ENCODE measurements at places on chromosomes 5 and 9.
A peak's percentile ranks its signal among the peaks of the same experiment; 100 is the strongest.

DNA sequence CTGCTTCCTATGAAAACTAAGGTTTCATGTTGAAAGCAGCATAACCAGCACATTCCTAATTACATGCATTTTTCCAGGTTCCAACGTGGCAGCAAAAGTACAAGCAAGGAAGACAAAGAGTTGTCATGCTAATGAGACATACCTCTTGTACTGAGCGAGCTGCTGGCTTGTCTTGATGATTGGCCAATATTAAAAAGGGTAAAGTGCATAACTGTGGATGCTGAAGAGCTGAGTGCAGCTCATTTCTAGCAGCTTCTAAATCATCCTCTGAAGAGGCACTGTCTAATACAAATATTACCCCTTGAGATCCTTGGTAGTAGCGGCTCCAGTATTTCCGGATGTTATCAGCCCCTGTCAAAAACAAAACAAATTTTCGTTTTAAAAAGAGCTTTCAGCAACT is 197.3 kb downstream of the ARL15 start:
- no peak for DNase-seq

GRCh38 chr5:16502866-16503265 is 37.3 kb upstream of the ZNF622 start:
- no peak for DNase-seq

DNA sequence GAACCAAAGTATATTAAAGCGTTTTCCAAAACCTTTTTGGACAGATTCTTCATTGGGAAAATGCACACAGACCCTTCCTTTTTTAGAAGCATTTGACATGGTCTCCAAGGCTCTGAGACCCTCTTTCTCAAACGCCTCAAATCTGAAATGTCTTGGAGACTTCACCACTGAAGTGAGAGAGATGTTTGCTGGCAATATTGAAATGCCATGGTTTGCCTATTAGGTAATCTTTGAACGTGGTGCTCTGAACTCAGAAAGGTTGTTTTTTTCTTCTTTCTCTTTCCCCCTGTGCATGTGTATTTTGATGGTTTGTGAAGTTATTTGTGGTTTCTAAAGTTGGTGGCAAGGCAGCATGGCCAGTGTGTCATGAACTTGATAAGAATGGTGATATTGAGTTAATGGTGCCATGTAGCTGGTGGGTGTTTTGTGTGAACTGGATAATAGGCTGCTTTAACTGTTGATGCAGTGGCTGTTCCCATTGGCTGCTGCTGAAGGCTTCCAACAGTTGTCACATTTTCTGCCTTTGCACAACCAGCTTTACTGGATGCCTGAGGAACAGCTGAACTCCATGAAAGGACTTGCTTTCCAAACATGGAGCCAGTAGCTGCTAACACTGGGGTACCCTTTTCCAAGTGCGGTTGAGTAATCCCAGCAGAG is 1.7 kb downstream of the PALM2AKAP2 start:
- no peak for DNase-seq

DNA sequence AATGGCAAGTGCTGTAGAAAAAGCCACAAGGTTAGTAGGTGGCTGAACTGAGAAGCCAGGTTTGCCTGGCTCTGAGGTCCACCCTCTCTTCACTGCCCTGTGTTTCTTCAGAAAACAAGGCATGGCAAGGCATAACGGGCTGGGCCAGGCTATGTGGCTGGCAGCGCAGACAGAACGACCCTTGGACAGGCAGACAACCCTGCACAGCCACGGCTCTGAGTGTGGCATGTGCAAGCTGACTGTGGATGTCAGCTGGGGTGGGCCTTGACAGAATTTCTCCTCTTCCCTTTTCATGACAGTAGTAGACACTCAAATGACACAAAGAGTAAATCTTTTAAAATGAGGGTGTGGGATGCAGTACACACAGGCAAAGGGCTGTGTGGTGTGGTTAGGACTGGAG is 81.7 kb downstream of the MACROH2A1 start:
- no peak for DNase-seq

- peak; percentile 68 for DNase-seq
Measured at GRCh38 chr9:129225815-129226214, 47.8 kb upstream of the IER5L start.

- no peak for DNase-seq
Measured at GRCh38 chr9:110047955-110048402, 160.0 kb downstream of the C9orf152 start.

GRCh38 chr9:133843751-133844397 is 105.7 kb upstream of the SARDH start:
- no peak for DNase-seq

- DNase-seq = no peak
Measured at GRCh38 chr9:30584559-30584958, 1799.9 kb upstream of the ACO1 start.

DNA sequence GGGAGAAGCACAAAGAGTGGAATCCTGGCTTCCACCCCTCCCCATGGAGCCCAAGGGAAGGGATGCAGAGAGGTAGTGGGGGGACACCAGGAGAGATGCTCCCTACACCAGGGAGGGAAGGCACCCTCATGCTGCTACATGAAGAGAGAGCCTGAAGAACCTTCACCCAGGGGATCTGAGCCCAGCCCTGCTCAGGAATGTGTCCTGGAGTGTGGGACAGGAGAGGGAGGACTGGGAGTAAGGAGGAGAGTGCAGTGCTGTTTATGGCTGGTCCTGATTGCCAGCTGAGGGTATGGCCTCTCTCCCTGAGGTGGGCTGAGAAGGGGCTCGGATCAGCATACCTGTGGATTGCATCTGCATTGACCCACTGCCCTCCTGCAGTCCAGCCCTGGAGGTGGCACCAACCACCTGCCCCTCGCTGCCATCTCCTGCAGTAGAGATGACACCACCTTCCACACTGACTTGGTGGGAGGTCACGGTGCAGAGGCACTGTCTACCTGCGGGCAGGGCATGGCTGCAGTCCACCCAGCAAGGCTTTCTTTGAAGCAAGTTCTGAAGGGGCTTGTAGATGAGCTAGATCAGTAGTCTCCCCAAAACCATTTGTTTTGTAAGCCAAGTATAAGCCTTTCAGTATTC is 114.9 kb upstream of the SLC25A48 start:
- no peak for DNase-seq

- DNase-seq = no peak
Measured at GRCh38 chr5:439181-439580, 3.8 kb upstream of the EXOC3 start.

GRCh38 chr5:1511651-1512540 is 11.9 kb downstream of the LPCAT1 start:
- DNase-seq = peak; percentile 19

- peak; percentile 12 for DNase-seq
Measured at GRCh38 chr9:123131258-123131657, 97.8 kb downstream of the GPR21 start.

DNA sequence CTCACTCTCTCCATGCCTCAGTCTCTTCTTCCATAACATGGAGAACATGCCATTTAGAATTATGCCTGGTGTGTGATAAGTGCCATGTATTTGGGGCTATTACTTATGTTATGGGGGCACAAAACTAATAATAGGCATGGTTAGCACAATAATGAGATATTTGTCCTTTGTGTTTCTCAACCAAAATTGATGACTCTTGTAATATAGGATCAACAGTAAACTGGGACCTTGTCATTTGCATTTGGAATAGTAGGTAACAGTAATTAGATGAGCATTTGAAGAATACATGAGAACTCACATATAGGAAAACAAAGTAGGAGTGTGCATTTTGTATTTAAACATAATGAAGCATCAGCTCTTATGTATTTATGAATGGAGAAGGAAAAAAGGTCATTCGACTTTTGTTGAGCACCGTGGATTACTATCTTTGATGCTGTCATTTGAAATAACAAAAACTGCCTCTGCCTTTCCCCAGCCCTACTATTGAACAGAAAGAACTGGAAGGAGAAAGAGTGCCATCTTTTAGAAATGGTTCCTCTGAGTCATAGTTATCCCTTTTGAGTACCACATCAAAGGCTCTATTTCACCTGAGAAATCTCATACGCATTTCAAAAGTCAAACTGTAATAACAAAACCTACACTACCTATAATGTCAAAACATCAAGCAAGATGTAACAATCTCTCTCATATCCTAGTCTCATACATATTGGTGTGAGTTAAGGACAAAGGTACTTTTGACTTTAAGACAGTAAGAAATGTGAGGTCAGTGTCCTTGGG is 655.2 kb downstream of the PDE4D start:
- DNase-seq = no peak

GRCh38 chr5:34622098-34622400 is 34.1 kb upstream of the RAI14 start:
- no peak for DNase-seq

DNA sequence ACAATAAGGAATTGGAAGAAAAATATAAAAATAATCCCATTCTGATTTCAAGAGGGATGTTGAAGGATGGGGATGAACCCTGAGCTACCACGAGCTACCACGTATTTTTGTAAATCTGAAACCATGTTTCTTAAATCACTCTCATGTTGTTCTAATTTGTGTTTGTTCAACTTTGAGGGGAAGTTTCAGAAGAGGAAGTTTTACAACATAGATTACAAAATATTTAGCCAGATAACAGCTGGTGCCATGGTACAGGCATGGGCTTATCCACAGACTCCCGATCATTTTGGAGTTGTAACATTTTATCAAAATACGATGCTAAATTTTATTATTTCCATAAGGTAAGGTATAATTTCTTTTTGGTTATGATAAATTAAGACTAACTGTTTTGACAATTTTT is 15.2 kb downstream of the CCDC125 start:
- no peak for DNase-seq

DNA sequence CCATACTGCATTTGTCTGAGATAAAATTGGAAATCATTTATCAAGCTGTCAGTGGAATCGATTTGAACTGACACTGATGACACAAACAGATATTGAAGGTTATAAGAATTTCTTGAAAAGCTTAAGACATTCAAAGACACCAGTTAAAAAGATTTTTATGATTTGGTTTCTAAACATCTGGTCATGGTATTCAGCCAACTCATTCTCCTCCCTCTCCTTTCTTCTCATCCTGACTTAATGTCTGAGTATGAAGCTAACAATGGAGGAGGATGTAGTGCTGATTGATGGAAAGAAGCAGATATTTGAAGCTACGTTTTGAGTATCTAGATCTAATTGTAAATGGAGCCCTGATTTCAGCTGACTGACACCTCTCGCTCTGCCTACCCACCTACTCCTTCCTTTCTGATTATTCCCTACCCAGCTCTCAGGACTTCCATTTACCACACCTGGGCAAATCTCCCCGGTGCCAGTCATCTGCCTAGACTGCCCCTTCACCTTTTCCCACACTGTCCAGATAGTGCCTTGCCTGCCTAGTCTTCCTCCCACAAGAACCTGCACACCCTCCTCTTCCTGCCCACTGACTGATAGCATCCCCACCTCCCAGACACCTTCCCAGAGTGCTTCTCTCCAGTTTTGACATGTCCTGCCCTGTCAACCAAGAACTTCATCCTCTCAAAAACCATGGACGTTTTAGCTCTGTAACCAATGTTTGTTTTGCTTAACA is 20.7 kb upstream of the LIFR start:
- no peak for DNase-seq

DNA sequence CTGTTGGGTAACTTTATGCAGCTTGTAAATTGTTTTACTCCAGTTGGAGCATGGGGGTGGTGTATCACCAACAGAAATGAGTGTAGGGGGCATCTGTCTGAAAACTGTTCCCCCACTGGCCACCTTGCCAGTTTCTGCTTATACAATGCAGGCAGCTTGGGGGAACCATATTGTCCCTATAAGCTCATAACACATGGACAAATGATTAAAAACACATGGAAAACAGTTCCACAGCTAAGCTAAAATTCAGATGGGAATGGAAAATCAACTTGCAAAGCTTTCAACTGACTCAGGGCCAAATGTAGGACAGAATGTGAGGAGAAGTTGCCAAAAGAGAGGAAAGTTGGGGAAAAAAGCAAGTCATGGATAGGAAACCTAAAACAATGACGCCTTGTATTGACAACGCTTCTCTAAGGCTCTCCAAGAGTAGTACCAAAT is 7.9 kb upstream of the CER1 start:
- no peak for DNase-seq

DNA sequence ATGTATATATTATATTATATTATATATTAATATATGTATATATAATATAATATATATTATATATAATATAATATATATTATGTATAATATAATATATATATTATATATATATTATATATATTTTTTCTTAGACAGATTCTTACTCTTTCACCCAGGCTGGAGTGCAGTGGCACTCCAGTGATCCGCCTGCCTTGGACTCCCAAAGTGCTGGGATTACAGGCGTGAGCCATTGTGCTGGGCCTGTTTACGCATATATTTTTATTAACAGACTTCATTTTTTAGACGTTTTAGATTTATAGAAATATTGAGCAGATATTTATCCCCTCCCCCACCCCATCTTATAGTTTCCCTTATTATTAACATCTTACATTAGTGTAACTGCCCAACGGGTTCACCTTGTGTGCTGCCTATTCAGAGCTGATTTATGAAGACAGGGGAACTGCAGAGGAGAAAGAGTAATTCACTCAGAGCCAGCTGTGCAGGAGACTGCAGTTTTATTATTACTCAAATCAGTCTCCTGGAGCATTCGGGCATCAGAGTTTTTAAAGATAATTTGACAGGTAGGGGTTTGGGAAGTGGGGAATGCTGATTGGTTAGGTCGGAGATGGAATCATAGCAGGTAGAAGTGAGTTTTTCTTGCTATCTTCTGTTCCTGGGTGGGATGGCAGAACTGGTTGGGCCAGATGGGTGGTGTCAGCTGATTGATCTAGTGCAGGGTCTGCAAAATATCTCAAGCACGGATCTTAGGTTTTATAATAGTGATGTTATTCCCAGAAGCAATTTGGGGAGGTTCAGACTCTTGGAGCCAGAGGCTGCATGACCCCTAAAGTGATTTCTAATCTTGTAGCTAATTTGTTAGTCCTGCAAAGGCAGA is 93.4 kb downstream of the UNC13B start:
- no peak for DNase-seq

Data from MCF 10A (cell line).